ENCODE measurements at places on chromosomes 16 and 17.

DNA sequence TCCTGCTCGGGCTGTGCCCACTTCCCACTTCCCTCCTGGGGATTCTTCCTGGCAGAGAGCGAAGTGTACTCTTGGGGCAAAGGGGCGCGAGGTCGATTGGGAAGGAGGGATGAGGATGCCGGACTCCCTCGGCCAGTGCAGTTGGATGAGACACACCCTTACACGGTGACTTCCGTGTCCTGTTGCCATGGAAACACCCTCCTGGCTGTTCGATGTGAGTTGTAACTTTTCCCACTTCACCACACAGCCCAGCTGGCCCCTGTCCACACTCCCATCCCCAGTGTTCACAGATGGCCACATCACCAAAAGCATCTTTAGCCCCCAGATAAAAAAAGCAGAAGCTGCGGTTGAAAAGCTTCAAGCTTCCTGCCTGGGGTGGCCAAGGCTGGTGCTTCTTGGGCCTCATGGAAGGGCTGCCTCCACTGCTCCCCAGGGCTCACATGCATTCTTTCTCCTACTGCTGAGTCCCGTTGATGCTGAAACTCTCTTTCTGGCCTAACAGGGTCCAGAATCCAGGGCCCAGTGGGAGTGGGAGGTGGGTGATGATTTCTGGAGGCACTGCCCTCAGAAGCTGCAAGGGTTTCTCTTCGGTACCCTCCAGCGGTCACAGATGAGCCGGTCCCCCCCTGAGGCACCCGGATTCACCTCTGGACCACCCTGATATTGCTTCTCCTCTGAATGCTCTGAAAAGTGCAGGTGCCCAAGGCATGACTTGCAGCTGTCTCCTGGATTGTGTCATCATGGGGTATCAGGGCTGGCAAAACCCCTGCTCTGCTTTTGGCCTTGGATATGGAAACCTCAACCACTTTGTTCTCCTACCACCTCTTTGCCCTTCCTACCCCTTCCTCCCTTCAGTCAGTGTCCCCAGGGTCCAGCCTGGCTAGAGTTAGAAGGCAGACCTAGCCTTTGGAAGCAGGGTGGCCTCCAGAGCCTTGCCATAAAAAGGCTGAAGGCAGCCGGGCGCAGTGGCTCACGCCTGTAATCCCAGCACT, 2.2 kb upstream of the TRAF4 start:
- H3K36me3 ChIP-seq, result peaks cover 12% of the 10 kb centered on the region
- no peaks in the 10 kb centered on the region for H3K27me3 ChIP-seq
- peaks cover 29% of the 10 kb centered on the region for H3K4me1 ChIP-seq
- no peak overlapping the region for H3K27ac ChIP-seq

GRCh38 chr16:3189869-3190268, 1.9 kb downstream of the OR1F1 start:
- no peak overlapping the region for H3K27ac ChIP-seq
- no peak overlapping the region for H3K4me3 ChIP-seq
- DNase-seq, result no peak
- no peaks in the 10 kb centered on the region for H3K4me1 ChIP-seq
- no peaks in the 10 kb centered on the region for H3K27me3 ChIP-seq

- H3K4me3 ChIP-seq, result no peak overlapping the region
- H3K27me3 ChIP-seq, result no peaks in the 10 kb centered on the region
- no peak for DNase-seq
- H3K27ac ChIP-seq, result no peak overlapping the region
- H3K36me3 ChIP-seq, result no peaks in the 10 kb centered on the region
- H3K4me1 ChIP-seq, result no peaks in the 10 kb centered on the region
Measured at GRCh38 chr17:77704048-77704815, 254.3 kb upstream of the TNRC6C start.

DNA sequence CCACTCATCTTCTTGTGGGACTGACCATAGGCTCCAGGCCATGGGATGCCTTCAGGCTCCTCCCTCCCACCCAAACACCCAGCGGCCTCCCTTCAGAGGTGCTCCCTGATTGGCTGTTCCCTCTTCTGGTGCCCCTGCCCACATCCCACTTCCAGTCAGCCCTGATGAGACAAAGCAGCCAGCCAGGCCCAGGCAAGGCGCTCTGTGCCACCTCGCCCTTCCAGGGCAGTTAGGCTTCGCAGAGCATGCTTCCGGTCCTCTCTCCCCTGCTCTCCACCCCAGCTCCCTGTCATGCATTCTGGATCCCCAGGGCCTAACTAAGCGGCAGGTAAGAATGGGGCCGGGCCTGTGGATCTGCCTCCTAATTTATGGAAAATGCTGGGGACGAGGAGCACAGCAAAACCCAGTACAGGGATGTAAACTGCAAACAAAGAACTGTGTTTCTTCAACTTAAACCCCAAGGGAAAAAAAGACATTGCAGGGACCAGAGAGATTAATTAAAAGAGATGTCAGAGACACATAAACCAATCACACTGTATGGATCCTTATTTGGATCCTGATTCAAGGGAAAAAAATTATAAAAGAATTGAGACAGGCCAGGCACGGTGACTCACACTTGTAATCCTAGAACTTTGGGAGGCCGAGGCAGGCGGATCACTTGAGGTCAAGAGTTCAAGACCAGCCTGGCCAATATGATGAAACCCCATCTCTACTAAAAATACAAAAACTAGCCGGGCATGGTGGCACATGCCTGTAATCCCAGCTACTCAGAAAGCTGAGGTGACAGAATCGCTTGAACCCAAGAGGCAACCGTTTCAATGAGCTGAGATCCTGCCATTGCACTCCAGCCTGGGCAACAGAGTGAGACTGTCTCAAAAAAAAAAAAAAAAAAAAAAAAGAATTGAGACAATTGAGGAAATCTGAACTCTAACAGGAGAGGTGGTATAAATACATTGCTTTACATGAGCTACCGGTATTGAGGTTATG, 26.0 kb downstream of the ZDHHC7 start:
- no peak overlapping the region for H3K27ac ChIP-seq
- H3K4me1 ChIP-seq, result no peaks in the 10 kb centered on the region
- peaks cover 78% of the 10 kb centered on the region for H3K36me3 ChIP-seq
- no peak for DNase-seq
- H3K27me3 ChIP-seq, result no peaks in the 10 kb centered on the region

- DNase-seq, result no peak
- H3K4me1 ChIP-seq, result no peaks in the 10 kb centered on the region
- H3K36me3 ChIP-seq, result no peaks in the 10 kb centered on the region
Measured at GRCh38 chr17:51933647-51934046, 224.9 kb downstream of the CA10 start.

DNA sequence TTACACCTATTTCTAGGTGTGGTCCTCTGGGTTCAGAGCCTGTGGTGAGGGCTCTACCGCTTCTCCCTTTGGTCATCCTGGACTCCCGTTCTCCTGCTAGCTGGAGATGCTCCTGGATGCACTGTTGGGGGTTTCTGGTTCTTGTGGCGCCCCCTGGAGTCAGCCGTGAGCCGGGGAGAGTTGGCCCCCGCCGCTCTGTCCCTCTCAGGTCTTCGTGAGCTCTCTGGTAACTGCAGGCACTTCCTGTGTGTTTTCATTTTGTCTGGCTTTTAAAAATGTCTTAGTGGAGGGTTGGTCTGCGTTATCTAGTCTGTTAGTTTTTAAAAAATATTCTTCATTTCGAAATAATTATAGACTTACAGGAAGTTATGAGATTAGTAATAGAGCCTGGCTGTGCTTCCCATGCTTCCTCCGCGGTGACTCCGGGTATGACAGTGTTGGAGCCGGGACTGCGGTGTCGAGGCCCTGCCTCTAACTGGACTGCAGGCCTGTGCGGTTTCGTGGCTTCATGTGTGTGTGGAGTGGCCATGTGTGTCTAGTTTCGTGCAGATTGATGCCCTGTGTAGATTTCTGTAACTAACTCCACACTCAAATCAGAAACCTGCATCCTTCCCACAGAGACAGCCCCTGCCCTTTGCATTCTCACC, 78.0 kb upstream of the ZNF750 start:
- DNase-seq, result peak; percentile 55
- no peak overlapping the region for H3K4me3 ChIP-seq
- peak overlapping the region; percentile 25 for H3K27ac ChIP-seq
- H3K4me1 ChIP-seq, result peaks cover 3% of the 10 kb centered on the region
- peaks cover 90% of the 10 kb centered on the region for H3K36me3 ChIP-seq

DNA sequence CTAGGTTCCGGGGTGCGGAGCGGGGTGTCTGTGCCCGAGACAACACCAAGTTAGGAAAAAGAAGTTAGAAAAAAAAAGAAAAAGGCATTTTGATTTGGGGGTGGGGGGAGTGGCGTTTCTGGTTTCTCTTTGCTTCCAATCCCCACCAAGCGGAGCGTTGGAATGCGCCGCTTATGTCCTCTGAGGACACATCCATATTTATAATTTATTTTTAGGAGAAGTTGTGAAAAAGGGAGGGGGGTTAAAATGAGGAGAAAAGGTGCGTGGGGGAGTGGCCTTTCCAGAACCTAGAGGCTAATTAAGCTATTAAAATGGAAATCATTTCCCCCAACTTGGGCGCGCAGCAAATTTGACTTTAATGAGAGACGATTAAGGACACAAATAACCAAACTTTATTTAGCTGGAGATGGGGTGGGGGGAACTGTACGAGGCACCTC, 232.1 kb downstream of the MRTFB start:
- H3K27me3 ChIP-seq, result peaks cover 23% of the 10 kb centered on the region
- peak overlapping the region; percentile 85 for H3K4me3 ChIP-seq
- H3K4me1 ChIP-seq, result peaks cover 43% of the 10 kb centered on the region

GRCh38 chr16:19601083-19601976, 45.8 kb downstream of the VPS35L start:
- peak; percentile 46 for DNase-seq
- no peak overlapping the region for H3K4me3 ChIP-seq
- H3K27me3 ChIP-seq, result no peaks in the 10 kb centered on the region
- H3K27ac ChIP-seq, result no peak overlapping the region
- H3K4me1 ChIP-seq, result no peaks in the 10 kb centered on the region
- peaks cover 51% of the 10 kb centered on the region for H3K36me3 ChIP-seq

DNA sequence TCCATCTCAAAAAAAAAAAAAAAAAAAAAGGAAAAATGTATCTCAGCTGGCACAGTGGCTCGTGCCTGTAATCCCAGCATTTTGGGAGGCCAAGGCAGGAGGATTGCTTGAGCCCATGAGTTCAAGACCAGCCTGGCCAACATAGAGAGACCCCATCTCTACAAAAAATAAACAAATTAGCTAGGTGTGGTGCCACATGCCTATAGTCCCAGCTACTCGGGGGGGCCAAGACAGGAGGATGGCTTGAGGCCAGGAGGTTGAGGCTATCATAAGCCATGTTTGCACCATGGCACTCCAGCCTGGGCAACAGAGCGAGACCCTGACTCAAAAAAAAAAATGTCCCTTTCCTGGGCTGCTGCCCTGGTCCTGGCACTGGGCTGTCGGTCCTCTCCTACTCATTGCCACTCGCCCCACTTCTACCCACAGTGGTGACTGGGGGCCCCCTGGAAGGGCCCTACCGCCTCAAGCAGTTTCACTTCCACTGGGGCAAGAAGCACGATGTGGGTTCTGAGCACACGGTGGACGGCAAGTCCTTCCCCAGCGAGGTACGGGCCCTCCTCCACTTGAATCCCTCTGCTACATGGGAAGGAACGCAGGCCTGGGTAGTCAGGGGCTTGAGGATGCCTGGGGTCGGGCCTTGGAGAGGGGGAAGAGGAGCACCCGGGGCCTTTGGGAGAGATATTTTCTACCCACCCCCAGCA, 6.1 kb downstream of the CA7 start:
- no peak overlapping the region for H3K27ac ChIP-seq
- no peaks in the 10 kb centered on the region for H3K27me3 ChIP-seq
- no peak overlapping the region for H3K4me3 ChIP-seq
- no peaks in the 10 kb centered on the region for H3K4me1 ChIP-seq
